ENCODE measurements at places on chromosomes 5 and 9. TPM values are rescaled to one million over a fixed set of nuclear protein-coding genes. Genes with fewer than 3 reads are reported as not detected.
A peak's percentile ranks its signal among the peaks of the same experiment; 100 is the strongest.

PLAA gene
- 44.5 TPM for total RNA-seq

GABRA1 gene
- not detected for total RNA-seq

DNA sequence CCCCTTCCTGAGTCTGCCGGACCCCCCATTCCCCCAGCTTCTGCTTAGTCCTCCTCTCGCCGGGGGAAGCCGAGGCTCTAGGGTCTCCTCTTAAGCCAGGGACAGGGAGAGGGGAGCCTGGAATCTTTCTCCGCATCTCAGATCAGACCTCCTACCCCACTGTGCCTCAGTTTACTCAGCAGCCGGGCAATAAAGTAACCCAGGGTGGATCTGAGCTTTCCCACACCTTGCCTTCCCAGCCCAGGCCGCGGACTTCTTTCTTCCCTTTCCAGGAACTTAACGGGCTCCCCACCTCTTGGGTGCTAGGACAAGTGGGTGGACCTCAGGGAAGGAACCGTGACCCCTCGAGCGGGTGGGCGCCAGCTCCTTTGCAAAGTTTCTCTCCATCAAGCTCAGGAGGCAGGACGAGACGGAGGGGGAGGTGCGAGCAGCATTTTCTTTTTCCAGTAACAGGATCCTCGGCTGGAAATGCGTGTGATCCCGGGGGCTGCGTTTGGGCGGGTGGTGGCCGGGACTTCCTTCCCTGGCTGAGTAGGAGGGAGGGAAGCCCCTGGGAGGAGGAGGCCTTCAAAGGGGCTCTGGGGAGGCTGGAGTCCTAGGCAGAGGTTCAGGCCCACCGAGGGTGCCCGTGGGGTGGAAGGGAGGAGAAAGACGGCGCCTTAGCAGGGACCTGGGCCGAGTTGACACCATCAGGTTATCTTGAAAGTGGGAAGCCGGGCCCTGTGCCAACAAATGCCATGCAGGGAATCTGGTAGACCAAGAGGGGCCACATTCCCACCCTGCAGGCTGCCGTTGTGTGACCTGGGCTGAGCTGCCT, 795 bp downstream of the DAB2IP start:
- DNase-seq: peak; percentile 79
- no peak overlapping the region for H3K27ac ChIP-seq
- H3K4me3 ChIP-seq: peak overlapping the region; percentile 57

GRCh38 chr5:166251786-166252185, 2039.7 kb upstream of the WWC1 start:
- no peak overlapping the region for H3K4me3 ChIP-seq
- H3K4me1 ChIP-seq: no peaks in the 10 kb centered on the region
- H3K27ac ChIP-seq: no peak overlapping the region
- DNase-seq: no peak
- H3K36me3 ChIP-seq: no peaks in the 10 kb centered on the region

DNA sequence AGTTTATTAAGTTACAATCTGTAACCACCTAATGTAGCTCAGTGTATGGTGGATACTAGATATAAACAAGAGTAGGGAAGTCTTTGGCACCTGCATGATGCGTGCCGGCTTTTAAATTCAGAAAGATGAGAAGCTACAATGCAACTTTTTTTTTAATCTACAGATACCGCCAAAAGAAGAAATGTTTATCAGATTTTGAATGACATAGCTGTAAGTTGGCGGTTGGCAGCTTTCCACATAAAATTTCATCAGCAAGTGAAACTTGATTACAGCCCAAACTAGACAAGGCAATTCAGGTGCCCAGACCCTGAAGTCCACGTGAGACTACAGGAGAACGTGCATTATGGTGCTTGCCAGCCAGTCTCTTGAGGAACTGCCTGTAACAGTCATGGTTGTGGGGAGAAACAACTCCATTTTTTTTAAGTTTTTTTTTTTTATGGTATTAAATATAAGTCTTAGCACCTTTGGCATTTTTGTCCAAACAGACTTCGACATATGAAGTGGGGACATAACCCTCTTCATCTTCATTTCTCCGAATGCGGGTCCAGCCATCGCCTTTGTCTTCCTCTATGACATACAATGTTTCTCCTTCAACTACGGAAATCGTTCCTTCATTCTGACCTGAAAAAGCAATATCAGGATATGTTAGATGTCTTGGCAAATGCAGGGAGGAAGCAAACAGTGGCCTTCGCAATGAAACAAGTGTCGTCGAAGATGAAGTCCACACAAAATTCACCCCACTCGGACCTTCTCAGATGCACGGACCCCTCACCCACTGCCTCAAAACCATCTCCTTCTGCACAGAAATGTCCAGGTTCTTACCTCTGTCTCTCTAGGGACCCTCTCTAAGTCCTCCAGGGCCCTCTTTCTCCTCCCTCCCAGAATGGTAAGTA, 60.4 kb downstream of the USP20 start:
- peaks cover 29% of the 10 kb centered on the region for H3K36me3 ChIP-seq
- no peak overlapping the region for H3K4me3 ChIP-seq
- DNase-seq: no peak

- DNase-seq: no peak
- H3K27me3 ChIP-seq: no peaks in the 10 kb centered on the region
- H3K36me3 ChIP-seq: peaks cover 77% of the 10 kb centered on the region
- no peaks in the 10 kb centered on the region for H3K4me1 ChIP-seq
- no peak overlapping the region for H3K27ac ChIP-seq
- no peak overlapping the region for H3K4me3 ChIP-seq
Measured at GRCh38 chr9:18684593-18685317, 210.8 kb downstream of the ADAMTSL1 start.

PHYHD1 gene
- total RNA-seq: 7.6 TPM

DNA sequence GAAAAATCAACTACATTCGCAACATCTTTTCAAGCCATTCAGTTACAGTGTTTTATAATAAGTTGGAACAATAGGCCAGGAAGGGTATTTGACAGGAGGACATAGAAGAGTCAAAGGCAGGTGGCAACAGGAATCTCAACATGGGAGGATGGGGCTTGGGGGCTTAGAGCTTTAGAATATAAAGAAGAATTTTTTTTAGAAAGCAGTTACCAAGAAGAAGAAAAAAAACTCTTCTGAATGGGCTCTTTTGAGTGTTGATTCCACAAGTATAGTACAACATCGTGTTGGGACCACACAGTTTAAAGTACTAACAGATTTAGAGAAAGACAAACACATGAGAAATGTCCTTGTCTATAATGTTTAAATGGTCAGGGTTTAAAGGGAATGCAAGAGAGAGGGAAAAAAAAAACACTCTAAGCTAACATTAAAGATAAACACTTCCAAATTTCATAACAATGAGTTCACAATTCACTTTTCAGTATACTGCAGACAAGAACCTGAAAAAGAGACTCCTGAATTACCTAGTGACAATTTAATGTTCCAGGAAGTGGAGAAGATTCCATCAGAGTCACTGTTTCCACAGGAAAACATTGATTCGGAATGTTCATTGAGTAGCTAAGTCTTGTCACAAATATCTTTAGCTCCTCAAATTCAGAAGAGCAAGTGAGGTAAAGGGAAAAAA, 282.3 kb downstream of the DEPDC1B start:
- H3K36me3 ChIP-seq: no peaks in the 10 kb centered on the region
- peak; percentile 64 for DNase-seq
- H3K4me1 ChIP-seq: no peaks in the 10 kb centered on the region
- no peaks in the 10 kb centered on the region for H3K27me3 ChIP-seq
- H3K4me3 ChIP-seq: no peak overlapping the region

CTXN3 gene
- total RNA-seq: not detected

ZNF883 gene
- total RNA-seq: 7.2 TPM

GRCh38 chr5:127206320-127207113, 84.1 kb upstream of the MEGF10 start:
- H3K36me3 ChIP-seq: no peaks in the 10 kb centered on the region
- no peak overlapping the region for H3K4me3 ChIP-seq
- peaks cover 34% of the 10 kb centered on the region for H3K27me3 ChIP-seq
- peaks cover 20% of the 10 kb centered on the region for H3K4me1 ChIP-seq
- DNase-seq: peak; percentile 63
- H3K27ac ChIP-seq: no peak overlapping the region

- peaks cover 5% of the 10 kb centered on the region for H3K36me3 ChIP-seq
- H3K4me1 ChIP-seq: peaks cover 33% of the 10 kb centered on the region
- no peaks in the 10 kb centered on the region for H3K27me3 ChIP-seq
- no peak overlapping the region for H3K4me3 ChIP-seq
- H3K27ac ChIP-seq: no peak overlapping the region
Measured at GRCh38 chr5:179292202-179292601, 53.1 kb downstream of the ADAMTS2 start.

SH3RF2 gene
- 4.0 TPM for total RNA-seq

DNA sequence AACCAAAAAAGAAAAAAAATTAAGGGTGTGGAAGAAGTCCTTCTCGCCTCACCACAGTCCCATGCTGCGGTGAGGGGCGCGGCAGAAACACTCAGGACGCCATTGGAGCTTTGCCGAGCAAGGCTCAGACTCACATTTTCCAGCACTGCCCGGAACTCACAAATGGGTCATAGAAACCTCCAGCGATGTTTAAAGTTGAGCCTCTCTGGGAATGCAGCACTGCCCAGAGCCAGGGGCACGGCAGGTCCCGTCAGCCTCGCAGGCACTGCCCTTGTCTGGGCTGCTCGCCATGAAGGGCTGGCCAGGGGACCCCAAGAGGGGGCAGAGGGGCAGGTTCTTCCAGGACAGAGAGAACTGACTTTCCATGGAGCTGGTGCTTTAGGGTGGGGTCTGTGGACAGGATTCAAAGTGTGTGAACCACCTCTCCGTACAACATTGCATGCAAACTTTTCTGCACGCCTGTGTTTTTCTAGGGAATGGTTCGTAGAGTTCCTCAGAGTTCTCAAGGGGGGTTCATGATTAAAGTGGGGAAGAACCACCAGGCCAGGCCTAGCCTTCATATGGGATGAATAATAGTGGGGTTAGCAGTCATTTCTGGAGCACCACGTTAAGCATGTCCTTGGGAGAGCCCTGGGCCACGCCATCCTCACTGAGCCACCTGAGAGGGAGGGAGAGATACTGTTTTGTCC, 38.4 kb downstream of the PRRX2 start:
- H3K4me1 ChIP-seq: peaks cover 33% of the 10 kb centered on the region
- peak; percentile 95 for DNase-seq
- peak overlapping the region; percentile 86 for H3K27ac ChIP-seq
- peak overlapping the region; percentile 35 for H3K4me3 ChIP-seq
- H3K36me3 ChIP-seq: no peaks in the 10 kb centered on the region

DNA sequence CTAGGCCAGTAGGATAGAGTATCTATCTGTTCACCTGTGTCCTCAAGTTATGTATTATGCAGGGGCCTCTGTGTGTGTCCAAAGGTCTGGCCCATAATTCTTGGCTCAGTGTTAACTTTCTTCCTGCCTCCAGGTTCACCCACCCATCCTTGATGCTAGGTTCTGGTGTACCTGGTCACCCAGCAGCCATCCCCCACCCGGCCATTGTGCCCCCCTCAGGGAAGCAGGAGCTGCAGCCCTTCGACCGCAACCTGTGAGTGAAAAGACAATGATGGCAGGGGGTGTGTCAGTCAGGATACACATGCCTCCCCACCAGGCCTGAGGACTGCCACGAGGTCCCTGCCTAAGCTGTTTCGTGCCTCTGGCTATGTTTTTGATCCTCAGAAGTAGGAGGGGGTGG, 27.6 kb downstream of the TCF7 start:
- peaks cover 58% of the 10 kb centered on the region for H3K36me3 ChIP-seq
- H3K4me1 ChIP-seq: peaks cover 27% of the 10 kb centered on the region
- H3K4me3 ChIP-seq: no peak overlapping the region
- H3K27ac ChIP-seq: no peak overlapping the region
- DNase-seq: no peak

DNA sequence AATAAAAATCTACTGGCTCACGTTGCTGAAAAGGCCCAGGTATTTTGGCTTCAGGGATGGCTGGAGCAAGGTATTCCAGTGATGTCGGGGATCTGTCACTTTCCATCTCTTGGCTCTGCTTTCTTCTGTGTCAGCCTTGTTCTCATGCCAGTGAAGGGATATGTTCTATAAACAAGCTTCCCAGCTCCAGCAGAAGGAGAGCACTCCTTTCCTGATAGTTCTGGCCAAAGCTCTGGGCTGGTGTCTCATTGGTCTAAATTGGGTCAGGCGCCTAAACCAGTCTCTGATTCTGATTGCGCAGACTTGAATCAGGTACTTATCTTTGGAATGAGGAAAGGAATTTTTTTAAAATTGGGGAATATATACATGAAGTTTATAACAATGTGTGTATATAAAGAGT, 5.1 kb downstream of the SNX30 start:
- H3K4me1 ChIP-seq: peaks cover 54% of the 10 kb centered on the region
- DNase-seq: no peak

IFNA2 gene
- total RNA-seq: not detected

DBH gene
- total RNA-seq: not detected

FSTL4 gene
- not detected for total RNA-seq

GLDC gene
- total RNA-seq: 0.72 TPM

GRCh38 chr5:157214861-157215513, 34.3 kb downstream of the ITK start:
- no peak overlapping the region for H3K27ac ChIP-seq
- no peak for DNase-seq
- H3K27me3 ChIP-seq: peaks cover 4% of the 10 kb centered on the region
- H3K4me3 ChIP-seq: no peak overlapping the region
- H3K4me1 ChIP-seq: no peaks in the 10 kb centered on the region
- no peaks in the 10 kb centered on the region for H3K36me3 ChIP-seq

DNA sequence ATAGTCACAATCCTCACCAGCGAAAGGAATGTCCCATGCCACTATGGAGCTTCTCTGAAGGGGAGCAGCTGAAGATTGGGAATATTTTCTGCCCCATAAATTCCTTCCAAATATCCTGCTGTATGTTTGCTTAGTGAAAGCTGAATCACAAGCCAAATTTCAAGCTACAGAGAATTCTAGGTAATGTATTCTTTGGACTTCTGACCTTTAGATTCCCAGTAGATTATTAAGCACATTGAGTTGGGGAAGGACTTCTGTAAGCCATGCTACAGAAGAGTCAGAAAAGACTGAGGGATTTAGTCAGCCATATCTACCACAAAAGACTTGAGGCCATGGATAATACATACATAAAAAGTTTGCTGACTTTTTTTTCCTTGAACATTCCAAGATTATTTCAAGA, 1342.0 kb upstream of the NUDT12 start:
- no peaks in the 10 kb centered on the region for H3K36me3 ChIP-seq
- no peak overlapping the region for H3K27ac ChIP-seq
- no peaks in the 10 kb centered on the region for H3K27me3 ChIP-seq
- DNase-seq: no peak

DNA sequence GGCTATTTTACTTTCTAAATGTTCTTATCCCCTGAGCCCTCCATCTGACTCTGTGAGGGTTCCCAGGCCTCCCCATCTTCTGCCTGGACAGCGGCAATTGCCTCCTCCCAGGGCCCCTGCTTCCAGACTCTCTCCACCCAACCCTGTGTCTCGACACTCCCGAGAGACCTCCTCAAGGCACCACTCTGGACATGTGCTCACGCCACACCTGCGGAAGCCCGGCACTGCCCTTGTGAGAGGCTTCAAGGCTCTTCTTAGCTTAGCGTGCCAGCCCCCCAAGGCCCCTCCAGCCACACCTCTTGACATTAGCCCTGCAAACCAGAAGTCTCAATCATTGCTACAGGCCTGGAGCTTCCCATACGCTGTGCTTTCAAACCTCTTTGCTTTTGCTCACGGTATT, 124.1 kb downstream of the CRB2 start:
- no peak overlapping the region for H3K4me3 ChIP-seq
- H3K27me3 ChIP-seq: no peaks in the 10 kb centered on the region
- no peaks in the 10 kb centered on the region for H3K36me3 ChIP-seq
- no peak for DNase-seq
- H3K27ac ChIP-seq: no peak overlapping the region

CSF1R gene
- 0.88 TPM for total RNA-seq

Measured in osteoblast (primary cell).